ENCODE measurements at places on chromosomes 13 and 19. TPM values are rescaled to one million over a fixed set of nuclear protein-coding genes. Genes with fewer than 3 reads are reported as not detected.

Gene SIGLEC7
- polyA plus RNA-seq, result not detected

Gene BICRA
- polyA plus RNA-seq, result 0.63 TPM

Gene CYTH2
- polyA plus RNA-seq, result 31.8 TPM

Gene RNF17
- not detected for polyA plus RNA-seq

Gene SMG9
- 19.3 TPM for polyA plus RNA-seq

Gene ZNF45
- polyA plus RNA-seq, result 6.3 TPM

Gene MAST3
- polyA plus RNA-seq, result 2.3 TPM

Gene TMEM190
- not detected for polyA plus RNA-seq

Gene POLR2E
- polyA plus RNA-seq, result 258 TPM

Measured in mammary epithelial cell (primary cell).